Omental fat pad (tissue), 4 donors: ENCODE measurements at places on chromosomes 5 and 9.

- DNase-seq: no peak
Observed at GRCh38 chr9:134413112-134413715, 87.0 kb downstream of the RXRA start.

DNA sequence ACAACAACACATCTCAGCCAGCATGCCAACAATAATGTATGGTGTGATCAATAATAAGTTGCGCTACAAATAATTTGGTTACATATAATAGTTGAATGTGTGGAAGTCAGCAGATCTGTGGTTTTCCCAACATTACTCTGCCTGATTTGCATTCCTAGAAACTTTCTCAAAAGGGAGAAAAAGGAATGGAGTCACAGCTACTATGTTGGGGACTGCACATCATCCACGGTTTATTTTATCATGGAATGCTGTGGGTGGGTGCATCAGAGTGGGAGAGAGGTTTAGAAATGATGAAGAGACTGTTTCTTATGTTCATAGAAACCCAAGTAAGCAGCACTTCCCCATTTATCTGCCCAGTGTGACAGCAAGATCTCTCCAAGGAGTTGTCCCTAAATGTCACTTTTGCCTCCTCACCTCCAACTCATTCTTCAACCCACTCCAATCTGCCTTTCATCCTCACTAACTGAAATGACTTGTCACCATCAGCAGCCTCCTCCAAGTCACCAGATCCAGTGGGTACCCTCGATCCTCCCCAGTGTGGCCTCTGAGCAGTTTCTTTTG is 2.8 kb upstream of the SPOCK1 start:
- no peak for DNase-seq

DNA sequence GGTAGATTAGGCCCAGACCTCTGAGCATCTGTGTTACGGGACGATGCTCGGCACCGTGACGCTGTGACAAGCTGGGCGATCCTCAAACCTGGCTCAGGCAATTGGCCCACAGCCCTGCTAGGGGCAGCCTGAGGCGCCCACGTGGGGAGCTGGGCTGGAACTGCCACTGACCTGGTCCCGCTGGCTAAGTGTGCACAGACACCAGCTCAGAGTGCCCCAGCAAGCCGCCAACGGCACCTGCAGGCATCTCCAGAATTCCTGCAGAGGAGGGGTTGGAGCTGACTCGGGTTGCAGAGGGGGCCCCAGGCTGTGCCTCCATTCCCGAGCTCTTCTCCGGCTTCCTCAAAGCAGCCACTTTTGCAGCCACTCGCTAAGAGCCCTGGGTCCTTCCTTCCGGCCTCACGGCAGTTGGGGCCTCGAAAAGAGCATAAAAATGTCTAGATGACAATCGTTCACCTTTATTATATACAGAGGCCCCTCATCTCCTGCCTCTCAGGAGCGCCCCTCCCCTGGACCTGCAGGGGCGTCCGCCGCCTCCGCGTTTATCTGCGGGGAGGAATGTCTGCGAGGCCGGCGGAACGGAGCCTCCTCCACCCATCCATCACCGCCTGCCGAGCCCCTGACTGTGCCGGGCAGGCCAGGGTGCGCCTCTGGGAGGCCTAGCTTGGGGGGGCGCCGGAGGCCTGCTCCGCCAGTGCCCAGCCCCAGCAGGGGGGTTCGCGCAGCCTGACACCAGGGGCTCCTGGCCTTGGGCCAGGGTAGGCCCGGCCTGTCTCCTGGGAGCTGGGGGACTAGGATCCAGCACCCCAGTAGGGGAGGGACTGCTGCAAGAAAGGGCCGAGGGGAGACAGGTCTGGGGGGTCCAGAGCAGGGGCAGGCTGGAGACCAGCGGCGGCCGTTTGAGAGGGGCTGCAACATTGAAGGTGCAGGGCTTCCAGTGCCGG is 144.9 kb downstream of the BARX1 start:
- DNase-seq: no peak

GRCh38 chr9:18235181-18235908 is 238.6 kb upstream of the ADAMTSL1 start:
- no peak for DNase-seq

GRCh38 chr5:35129921-35130485 is 82.3 kb upstream of the AGXT2 start:
- no peak for DNase-seq

DNA sequence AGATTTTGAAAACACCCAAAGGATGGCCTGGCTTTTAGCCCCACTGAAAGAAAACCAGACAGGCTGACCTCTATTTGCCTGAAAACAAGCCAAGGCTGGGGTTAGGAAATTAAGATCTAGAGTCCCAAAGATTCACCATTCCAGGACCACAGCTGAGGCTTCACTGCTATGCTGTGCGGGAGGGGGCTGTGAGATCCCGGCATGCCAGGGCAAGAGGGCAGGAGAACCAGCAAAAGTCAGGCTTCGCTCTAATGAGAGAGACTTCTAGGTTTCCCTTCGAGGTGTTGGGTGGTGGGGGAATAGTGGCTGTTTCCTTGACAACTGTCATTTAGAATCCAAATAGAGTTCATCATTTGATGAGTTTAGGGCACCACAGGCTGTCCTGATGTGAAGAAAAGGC is 152.9 kb upstream of the NFIB start:
- no peak for DNase-seq

GRCh38 chr9:80028501-80028900 is 456.7 kb downstream of the TLE4 start:
- DNase-seq: no peak

DNA sequence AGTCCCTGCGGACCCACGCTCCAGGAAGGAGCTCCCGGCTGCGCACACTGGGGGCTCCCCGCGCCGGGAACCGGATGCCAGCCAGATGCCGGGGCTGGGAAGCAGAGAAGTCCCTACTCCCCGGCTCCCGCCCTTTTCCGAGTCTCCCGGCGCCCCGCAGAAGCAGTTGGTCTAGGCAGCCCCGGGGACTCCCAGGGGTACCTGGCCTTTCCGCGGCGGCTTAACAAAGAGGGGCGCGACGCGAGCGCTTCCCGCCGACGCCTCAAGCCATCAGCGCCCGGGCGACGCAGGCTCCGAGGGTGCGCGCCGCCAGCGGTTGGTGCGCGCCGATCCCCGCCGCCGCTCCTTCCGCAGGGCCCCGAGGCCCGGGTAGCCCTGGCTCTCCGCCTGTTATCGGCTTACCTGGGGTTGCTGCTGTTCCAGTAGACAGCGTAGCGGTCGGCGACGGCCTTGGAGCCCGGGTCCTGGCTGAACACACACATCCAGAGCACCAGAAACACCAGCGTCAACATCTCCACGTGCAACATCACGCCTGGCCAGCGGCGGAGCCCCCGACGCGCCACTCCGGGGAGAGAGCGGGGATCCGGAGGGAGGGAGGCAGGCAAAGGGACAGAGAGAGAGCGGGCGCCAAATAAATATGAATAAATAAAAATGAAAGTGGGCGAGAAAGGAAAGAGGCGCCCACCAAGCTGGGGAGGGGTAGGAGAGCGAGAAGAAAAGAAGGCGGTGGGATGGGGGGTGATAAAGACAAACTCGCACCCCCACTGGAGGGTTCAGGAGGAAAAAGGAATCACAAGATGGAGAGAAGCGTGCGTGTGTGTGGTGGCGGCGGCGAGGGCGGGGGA is 428 bp downstream of the EFNA5 start:
- no peak for DNase-seq

DNA sequence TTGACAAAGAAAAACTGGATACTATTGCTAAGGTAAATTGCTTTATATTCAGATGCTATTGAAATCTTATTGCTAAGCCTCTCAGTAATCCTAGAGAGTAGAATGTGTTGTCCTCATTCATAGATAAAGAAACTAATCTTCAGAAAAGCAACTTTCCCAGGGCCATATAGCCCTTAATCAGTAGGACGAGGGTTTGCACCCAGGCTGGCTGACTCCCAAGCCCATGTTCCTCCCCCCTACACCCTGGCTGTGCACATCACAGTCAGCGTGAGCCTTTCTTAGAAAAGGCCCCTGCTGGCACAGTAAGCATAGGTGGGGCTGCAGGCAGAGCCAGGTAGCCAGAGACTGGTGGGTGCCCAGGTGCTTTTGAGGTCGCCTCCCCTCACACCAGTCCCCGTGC is 15.8 kb upstream of the GLIPR2 start:
- DNase-seq: no peak

- DNase-seq: no peak
Observed at GRCh38 chr9:7303907-7304626, 495.5 kb downstream of the DMAC1 start.

GRCh38 chr5:14134083-14134482 is 9.1 kb upstream of the TRIO start:
- no peak for DNase-seq

DNA sequence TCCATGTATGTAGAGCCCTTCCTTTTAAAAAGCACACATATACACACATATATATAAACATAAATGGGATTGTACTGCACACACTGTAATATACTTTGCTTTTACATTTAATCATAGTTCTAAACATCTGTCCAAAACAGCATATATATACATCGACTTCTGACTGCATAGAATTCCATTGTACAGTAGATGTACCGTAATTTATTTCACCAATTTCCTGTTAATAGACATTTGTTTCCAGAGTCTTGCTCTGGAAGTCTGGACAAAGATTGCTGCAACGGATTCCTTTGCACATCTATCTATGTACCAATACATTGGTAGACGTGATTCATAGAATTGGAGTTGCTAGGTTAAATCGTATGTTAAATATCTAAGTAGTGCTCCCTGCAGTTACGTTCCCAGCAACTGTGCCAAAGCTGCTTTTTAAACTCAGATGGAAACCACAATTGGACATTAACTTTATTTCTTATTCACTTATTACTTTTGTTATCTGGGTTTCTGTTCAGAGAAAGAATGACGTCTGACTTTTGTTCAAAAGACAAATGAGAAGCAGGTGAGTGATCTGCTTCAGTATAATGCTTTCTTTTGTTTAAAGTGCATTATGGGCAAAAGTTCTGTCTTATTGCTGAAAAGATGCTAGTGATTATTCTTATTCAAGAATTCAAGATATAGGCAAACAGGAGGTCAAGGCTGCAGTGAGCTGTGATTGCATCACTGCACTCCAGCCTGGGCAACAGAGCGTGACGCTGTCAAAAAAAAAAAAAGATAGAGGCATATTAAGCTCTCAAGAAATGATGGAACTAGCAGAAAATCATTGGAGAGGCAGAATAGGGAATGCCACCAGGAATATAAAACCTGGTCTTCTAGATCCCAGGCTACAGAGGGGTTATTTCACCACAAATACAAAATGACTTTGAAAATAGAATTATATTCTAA is 138.2 kb downstream of the FGF1 start:
- DNase-seq: no peak
